ENCODE measurements at places on chromosomes 2 and 18. TPM values are rescaled to one million over a fixed set of nuclear protein-coding genes. Genes with fewer than 3 reads are reported as not detected.

The TUBB8B gene
- total RNA-seq: not detected

GRCh38 chr2:61633250-61633649 is 95.1 kb upstream of the XPO1 start:
- DNase-seq: no peak

The UGT1A4 gene
- not detected for total RNA-seq

DNA sequence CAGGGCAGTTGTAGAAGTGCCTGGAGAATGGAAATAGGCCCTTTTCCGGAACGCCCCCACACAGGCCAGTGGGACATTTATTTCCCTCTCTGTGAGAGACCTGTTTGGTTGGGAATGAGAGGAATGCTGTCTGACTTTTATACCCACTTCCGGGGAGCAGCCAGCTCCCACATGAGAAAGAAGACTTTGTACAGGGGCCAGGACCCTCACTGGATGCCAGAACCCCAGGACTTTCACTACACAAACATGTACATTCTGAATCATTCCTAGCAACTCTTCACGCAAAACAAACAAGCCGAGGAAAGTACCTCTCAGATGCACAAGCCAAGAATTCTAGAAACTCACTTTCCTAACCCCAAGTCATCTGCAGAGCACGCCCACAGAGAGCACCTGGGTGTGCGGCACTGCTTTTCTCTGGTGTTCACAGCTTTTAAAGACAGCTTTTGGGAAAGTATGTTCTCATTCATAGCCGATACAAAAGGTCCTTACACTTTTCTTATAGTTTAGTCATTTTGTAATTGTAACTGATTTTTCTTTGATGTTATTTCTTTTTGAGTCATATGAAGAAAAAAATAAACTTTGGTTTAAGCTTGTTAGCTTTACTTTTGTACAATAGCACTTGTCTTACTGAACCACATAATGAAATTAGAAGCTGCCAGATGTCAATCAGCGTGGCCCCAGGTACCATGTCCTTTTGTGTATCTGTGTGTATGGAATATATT is 856.1 kb upstream of the ID2 start:
- peak; percentile 54 for DNase-seq

The GREB1 gene
- total RNA-seq: 1.4 TPM

The GPBAR1 gene
- total RNA-seq: 0.82 TPM

GRCh38 chr2:32278478-32278853 is 762 bp downstream of the YIPF4 start:
- no peak for DNase-seq

GRCh38 chr2:29155578-29155977 is 40.4 kb downstream of the CLIP4 start:
- no peak for DNase-seq

The LCLAT1 gene
- total RNA-seq: 18.6 TPM

DNA sequence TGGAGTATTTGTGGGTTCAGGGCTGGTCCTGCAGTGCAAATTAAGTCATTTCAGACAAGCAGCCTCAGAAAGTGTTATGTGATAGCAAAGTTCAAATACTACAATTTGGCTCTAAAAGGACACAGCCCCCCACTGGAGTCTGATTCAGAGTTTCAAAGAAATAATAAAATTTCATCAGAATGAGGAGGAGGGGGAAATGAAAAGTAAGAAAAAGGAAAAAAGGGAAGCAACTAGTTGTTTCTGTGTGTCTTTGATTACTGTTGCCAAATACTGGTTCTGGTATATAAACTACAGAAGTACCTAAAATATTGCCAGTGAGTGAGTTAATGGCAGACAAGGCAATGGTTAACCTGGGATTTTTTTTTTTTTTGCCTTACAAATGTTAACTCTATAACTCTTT is 773.9 kb downstream of the BCL11A start:
- DNase-seq: no peak

GRCh38 chr2:52127527-52127926 is 1095.6 kb upstream of the NRXN1 start:
- no peak for DNase-seq

The ZNF532 gene
- total RNA-seq: 2.4 TPM

The NYAP2 gene
- total RNA-seq: not detected

The IGFBP5 gene
- total RNA-seq: 0.02 TPM

The DSG2 gene
- 0.35 TPM for total RNA-seq

DNA sequence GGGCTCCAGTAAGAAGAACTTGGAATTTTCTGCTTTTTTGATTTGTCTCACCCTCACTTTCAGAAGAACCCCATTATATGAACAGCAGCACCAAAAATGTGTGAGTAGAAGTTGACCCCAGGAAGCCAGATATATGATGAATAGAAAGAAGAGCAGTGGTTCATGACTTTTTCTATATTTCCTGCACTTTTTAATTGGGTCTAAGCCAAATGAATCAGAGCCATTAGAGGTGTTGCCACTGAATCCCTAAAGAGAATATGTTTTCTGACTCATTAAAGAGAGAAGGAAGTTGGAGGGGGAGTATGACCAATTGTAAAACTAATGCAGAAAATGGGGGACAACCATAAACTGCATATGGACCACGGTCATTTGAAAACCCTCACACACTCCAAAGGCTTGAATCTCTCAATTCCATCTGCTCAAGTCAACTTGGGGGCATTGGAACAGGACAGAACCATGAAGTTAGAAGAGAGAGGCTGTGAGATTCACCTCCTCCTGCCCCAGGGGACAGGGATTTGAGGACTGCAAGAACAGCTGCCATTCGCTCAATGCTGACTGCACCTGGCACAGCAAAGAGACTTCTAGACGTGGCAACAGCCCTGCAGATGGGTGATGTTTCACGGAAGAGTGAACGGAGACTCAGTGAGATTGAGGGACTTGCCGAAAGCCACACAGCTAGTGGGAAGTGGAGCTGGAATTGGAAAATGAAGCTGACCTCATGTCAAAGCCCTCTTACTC is 3.0 kb downstream of the DAPL1 start:
- no peak for DNase-seq

The RAD51AP2 gene
- total RNA-seq: not detected

DNA sequence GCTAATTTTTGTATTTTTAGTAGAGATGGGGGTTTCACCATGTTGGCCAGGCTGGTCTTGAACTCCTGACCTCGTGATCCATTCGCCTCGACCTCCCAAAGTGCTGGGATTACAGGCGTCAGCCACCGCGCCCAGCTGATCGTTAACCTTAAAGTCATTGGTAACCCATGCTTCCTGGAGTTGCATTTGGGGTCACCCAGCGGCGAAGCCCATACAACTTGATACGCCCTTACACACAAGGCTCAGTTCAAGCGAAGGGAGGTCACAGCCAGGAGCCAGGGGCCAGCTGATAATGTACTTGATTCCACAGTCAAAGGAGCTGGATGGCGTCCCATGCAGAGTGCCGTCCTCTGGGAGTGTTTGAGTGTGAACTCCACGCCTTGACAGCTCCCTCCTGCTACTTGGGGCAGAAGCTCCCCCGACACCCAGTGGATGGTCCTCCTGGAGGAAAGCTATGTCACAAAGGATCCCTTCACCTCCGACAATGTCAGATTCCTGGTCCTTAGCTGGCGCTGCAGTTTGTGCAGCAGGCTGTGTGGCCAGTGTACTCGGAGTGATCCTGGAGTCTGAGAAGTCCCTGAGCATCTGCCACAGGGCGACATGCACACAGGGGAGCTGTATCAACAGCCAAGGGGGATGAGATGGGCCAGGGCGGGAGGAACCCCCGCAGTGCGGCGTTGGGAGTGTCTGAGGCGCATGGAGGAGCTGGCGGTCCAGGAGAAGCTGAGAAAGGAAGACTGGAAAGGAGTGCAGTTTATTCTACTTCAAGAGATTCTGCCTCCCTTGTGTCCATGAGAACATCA is 7.9 kb downstream of the CLHC1 start:
- DNase-seq: no peak

The EIPR1 gene
- 40.7 TPM for total RNA-seq

GRCh38 chr2:16202266-16203020 is 262.1 kb downstream of the MYCN start:
- no peak for DNase-seq

- no peak for DNase-seq
Observed at GRCh38 chr2:240259924-240260529, 119.6 kb upstream of the OTOS start.

DNA sequence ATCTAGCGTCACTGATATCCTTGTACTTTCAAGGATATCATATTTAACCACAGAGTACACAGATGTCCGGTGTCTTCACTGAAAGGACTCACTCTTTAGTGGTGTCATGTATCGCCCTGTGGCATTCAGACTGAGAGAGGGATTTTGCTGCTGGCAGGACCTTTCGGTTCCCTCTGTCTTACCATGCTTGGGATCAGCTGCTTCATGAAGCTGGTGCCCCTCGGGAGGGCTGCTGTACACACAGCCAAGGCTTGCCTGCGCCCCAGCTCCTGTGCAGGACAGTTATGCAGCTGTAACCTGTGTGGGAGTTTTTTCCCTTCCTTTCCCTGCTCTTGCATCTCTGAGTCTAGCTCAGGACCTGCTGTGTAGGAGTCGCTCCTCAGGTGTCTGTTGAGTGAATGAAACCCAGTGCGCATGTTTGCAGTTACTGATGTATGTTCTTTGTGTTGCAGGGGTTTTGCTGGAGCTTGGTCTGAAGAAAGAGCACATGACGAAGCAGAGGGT is 64.4 kb downstream of the GREB1 start:
- DNase-seq: no peak

DNA sequence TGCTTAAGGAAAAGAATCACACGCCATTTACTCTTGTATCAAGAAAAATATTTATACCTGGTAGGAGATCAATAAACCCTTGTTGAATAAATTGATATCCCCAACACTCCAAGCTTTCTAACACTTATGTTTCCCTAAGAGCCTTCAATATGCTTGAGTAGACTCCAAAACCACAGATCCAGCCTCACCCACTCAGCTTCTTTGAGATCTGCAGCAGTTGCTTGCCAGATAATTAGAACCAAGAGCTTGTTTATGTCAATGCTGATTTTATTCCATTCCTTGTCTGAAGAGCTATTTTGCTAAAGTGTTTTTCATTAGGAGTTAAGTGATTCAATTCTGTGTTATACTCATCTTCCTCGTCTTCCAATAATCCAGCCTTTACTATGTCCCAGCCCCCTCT is 26.3 kb upstream of the CRIM1 start:
- DNase-seq: no peak

The STARD6 gene
- total RNA-seq: 0.20 TPM

- no peak for DNase-seq
Observed at GRCh38 chr2:85453571-85453970, 35.1 kb downstream of the SH2D6 start.

All from activated CD8-positive, alpha-beta memory T cell treated with anti-CD3 and anti-CD28 coated beads, Interleukin-2, amount 10 ng/mL, durations not matched to agents 7 days and 5 days (primary cell).